ENCODE measurements at places on chromosomes 2 and 18.

- no peak for DNase-seq
Measured at GRCh38 chr2:8080063-8080462, 601.8 kb upstream of the ID2 start.

DNA sequence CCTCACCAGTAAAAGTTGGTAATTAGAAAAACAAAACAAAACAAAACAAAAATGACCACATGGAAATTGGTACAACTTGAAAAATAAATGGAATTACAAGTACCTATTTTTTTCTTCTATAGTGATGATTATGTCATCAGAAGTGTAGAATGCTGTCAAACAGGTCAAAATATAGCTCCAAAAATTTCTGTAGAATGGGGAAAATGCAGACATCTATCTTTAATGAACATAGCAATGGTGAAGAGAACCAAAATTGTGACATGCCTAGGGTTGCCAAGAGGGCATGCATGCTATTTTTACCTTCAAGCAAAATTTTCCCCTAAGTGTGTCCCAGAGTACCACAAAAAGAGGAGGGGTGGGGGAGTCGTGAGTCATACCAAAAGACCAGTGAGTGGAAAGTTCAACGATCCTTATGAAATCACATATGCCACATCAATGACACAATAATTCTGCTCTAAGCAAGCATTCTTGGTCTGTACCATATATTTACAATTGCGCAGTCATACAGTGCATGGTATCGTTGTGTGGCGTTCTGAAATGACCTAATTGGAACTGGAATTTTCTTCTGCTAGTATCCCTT is 1436.4 kb downstream of the SUCLG1 start:
- no peak for DNase-seq

GRCh38 chr2:120319123-120319522 is 26.8 kb upstream of the INHBB start:
- DNase-seq: no peak

DNA sequence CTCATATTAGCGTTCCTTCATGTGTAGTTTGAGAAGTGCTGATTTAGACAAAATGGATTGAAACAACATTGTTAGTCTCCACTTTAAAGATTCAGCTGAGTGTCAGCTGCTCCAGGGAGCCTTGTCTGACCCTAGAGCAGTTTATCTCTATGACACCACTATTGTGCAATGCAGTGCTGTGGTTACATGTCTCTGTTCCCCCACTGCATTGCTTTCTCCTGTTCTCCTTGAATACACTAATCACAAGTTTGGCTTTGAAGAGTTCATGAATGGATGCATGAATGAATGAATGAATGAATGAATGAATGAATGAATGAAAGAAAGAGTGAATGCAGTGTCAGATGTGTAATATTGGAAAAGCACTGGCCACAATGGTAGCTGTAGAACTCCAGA is 38.3 kb downstream of the GCG start:
- no peak for DNase-seq

- DNase-seq: peak; percentile 74
Measured at GRCh38 chr2:240624950-240625621, at the start of gene GPR35. Gene GPR35, plus strand, starts transcription at chr2:240625480. Its CDS starts 4,473 bp downstream, at chr2:240629953.

- no peak for DNase-seq
Measured at GRCh38 chr2:71716697-71717624, 263.6 kb downstream of the DYSF start.

All from stimulated activated CD4-positive, alpha-beta T cell treated with anti-CD3 and anti-CD28 coated beads, Interleukin-4, amount 100 ng/mL, for 24 hours (primary cell).